ENCODE measurements at places on chromosomes 16 and 17.

- DNase-seq, result no peak
Observed at GRCh38 chr16:20327444-20328041, at the start of gene GP2. Gene GP2 (minus strand): TSS chr16:20327513. CDS start chr16:20326431, 1,082 bp downstream.

DNA sequence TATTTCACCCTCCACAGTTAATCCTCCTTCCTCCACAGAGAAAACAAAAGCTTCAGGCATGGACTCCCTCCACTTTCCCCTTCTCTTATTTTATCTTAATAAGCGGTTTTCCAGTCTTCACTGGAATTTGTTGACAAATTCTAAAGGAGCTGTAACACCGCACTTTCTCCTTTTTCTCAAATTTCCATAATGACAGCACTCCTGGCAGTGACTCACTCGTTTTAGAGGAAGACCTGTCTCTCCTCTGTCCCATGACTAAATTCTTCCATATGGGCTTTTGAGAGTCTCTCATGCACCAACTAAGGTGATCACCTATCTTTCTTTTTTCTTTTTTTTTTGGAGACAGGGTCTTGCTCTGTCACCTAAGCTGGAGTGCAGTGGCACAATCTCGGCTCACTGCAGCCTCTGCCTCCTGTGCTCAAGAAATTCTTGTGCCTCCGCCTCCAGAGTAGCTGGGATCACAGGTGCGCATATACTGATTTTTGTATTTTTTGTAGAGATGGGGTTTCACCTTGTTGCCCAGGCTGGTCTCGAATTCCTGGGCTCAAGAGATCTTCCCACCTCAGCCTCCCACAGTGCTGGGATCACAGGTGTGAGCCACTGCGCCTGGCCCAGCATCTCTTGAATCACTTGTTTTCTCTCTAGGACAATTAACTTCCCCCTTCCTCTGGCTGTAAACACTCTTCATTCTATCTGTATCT lies 7.7 kb downstream of the ITGAM start:
- no peak for DNase-seq

GRCh38 chr16:88064011-88064888 lies 113.0 kb downstream of the BANP start:
- DNase-seq, result no peak

GRCh38 chr17:63095459-63095858 lies 129.4 kb downstream of the TANC2 start:
- no peak for DNase-seq
